ENCODE measurements at places on chromosomes 16 and 17.

- DNase-seq = no peak
Measured at GRCh38 chr17:31413874-31414549, 22.5 kb downstream of the RAB11FIP4 start.

DNA sequence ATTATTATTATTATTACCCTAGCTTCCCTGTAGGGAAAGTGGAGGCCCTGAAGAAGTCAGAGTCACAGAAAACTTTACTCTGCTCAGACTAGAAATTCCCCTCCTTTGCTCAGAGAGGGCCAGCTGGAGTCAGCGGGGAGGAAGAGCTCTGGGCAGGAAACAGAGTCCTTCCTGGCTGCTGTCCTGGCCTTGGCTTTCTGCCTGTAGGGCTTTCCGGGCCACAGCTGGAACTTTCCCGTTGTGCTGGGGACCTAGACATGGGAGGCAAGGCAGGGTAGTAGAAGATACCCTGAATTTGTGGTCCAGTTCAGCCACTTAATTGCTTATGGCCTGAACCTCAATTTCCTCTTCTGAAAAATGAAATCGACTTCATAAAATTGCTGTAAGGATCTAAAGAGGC, 14.0 kb upstream of the CCL2 start:
- DNase-seq = no peak

- DNase-seq = peak; percentile 64
Measured at GRCh38 chr17:61635913-61636432, 45.0 kb upstream of the NACA2 start.

- no peak for DNase-seq
Measured at GRCh38 chr17:46989637-46990431, 10.8 kb upstream of the RPRML start.

GRCh38 chr16:4319454-4320421, 3.9 kb downstream of the GLIS2 start:
- peak; percentile 54 for DNase-seq

DNA sequence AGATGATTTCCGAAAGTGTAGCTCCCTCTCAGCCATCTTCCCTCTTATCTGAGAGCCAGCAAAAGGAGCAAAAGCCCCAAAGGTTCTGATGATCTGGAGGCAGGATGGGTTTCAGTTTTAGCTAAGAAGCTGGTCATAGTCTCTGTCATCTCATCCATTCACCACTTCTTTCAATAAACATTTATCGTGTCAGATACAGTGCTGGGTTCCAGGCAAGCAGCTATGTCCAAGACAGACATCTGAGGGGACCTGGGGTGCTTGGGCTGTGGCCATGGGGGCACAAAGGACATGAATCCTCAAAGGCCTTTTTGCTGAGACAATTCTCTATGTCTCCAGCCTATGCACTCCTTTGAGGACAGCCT, 1.0 kb upstream of the ETV4 start:
- DNase-seq = no peak

DNA sequence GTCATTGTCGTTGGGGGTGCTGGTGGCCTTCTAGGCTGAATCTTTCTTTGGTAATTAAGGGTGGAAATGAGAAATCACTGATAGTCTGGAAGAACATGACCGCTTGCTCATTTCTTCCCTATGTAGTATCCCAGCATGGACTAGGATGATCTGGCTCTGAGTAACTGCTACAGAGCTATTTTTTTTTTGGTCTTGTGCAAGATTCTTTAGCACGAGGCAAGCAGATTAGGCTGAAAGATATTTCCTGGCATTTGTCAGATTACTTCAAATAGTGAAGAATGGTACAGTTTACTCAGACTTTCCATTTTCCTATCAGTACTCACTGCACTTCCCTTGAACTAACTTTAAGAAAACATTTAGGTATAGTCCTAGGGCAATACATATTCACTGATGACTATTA, 89.0 kb downstream of the SYCE1L start:
- DNase-seq = no peak

DNA sequence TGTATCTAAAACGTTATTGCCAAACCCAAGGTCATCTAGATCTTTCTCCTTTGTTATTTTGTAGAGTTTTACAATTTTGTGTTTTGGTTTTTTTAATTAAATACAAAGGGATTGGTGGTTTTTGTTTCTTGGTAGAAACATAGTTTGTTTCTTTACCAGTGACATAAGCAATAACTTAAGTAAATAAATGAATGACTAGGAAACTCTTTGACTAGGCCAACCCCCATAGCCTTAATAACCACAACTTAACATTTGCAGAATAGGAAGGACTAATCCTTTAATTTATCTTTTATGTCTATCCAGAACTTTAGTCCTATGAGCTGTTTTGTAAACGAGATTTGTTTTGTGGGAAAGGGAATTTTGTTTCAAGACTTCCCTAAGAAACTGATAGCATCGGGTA, 162.5 kb downstream of the PRKCA start:
- no peak for DNase-seq

GRCh38 chr16:21650521-21650920, 1.9 kb downstream of the IGSF6 start:
- DNase-seq = no peak

- DNase-seq = no peak
Measured at GRCh38 chr16:63980763-63981162, 1141.1 kb downstream of the CDH11 start.

GRCh38 chr17:5272322-5272721, 9.8 kb upstream of the RABEP1 start:
- no peak for DNase-seq

GRCh38 chr16:86387468-86388440, 122.6 kb upstream of the FOXF1 start:
- DNase-seq = no peak

DNA sequence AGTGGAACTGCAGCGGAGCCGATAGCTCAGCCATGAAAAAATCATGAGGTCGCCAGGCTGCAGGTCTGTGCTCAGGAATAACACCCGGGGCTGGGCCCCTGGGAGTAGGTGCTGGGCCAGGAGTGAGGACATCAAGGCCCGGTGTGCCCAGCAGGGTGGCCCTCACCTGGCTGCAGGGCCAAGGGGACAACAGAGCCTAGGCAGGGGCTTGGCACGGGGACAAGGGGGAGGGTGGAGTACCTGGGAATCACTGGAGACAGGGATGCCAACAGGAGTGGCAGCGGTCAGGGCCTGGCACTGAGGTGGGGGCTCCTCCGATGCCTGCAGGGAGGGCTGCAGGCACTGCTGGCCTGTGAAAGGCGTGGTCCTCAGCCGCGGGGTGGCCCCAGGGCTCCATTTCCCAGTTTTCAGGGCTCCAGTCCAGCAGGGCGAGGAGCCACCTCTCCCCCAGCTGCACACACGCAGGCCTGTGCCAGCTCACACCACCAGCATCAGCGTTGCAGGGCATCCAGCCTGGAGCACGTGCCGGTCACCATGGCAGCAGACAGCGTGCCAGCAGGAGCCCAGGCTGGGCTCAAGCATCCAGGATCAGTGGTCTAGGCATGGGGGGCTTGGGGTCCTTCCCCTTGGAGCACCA, 4.7 kb upstream of the FSCN2 start:
- DNase-seq = no peak

GRCh38 chr16:87345726-87346424, 28.7 kb upstream of the C16orf95 start:
- no peak for DNase-seq

GRCh38 chr16:6527646-6528045, 805.0 kb upstream of the RBFOX1 start:
- DNase-seq = no peak

GRCh38 chr17:81040791-81041337, 5.9 kb downstream of the BAIAP2 start:
- no peak for DNase-seq

- no peak for DNase-seq
Measured at GRCh38 chr17:43384476-43384862, 14.3 kb upstream of the ARL4D start.

DNA sequence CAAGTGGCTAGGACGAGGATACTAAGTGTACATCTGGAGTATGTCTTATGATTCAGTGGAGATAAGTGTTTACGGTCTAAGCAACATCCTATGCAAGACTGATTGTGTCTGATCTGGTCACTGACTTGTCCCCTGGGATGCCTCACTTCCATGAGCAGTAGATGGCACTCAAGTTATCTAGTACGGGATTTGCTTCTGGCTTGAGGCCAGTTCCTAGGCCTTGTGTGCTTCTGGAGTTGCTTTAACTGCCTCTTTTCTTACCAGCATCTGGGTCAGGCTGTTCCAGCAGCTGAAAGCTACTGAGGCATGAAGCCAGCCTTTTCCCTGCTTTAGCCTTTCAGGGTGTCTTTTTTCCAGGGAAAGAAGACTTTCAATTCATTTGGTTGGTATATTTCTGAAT, 23.0 kb downstream of the SUPT6H start:
- no peak for DNase-seq

DNA sequence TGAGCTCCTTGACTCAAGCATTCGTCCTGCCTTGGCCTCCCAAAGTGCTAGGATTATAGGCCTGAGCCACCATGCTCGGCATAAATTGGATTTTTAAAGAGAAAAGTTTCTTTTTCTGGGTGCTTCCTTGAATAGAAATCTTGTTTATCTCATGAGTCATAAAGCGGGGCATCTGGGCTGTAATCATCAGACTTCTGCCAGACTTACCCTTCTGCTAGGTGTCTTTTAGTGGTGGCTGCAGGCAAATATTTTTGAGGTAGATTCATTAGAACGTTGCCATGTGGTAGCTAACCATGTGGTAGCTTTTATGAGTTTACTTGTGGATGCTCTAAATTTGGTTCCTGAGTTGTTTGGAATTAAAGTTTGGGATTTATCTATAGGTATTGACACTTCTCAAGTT, 13.4 kb downstream of the PGS1 start:
- DNase-seq = no peak

DNA sequence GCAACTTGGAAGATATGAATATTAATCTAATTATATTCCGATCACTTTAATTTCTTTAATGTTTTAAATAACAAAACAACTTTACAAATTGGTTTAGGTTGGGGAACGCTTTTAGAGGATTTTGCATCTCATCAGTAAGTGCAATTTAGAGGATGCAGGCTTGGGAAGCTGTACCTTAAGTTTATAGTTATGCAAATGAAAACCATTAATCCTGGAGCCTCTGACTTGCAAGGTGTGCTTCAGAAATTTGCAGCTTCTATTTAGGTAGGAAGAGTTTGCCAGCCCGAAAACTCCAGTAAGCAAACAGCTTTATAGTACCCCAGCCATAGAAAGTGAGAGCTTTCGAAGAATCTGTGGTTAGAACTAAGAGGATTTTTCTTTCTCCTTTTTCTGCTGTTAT, 547.0 kb downstream of the MAF start:
- DNase-seq = no peak

GRCh38 chr17:14904386-14904785, 360.7 kb downstream of the PMP22 start:
- DNase-seq = no peak

DNA sequence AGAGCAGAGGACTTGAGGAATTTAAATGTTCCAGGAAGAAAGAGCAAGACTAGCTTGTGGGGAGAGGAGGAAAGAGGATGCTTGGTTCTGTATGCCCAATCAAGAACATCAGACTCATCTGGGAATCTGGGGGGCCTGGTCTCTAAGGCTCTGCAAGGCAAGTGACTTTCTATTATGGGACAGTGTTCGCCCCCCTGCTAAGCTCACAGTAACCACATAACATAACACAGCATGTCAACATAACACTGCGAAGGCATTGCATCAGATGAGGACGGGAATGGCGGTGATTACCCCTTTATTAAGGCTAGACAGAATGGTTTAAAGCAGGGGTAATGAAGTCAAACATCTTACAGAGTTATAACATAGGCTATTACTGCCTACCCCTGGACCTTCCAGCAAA, 176.6 kb upstream of the IRX6 start:
- no peak for DNase-seq

DNA sequence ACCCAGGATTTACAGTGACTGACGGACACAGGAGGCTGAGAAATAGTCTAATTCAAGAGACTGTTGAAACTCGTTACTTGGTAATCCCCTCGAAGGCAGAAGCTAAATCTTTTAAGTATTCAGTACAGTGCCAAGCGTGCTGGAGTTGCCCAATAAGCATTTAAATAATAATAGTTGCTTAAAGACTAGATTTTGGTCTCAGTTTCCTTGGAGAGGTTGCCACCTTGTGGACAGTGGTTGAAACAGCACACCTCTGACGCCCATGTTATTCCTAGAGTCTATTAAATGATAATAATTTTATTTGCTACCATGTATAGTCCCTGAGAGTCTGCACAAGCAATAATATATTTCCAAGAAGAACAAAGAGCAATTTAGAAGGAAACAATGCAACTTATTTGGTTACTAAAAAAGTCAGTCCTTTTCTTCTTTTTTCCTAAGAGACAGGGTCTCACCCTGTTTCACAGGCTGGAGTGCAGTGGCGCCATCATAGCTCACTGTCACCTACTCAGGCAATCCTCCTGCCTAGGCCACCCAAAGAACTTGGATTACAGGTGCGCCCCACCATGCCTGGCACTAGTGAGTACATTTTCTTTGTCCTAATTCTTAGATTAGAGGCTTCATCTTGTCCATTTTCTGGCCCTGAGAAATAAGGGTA, 138.0 kb upstream of the NUDT7 start:
- peak; percentile 33 for DNase-seq

DNA sequence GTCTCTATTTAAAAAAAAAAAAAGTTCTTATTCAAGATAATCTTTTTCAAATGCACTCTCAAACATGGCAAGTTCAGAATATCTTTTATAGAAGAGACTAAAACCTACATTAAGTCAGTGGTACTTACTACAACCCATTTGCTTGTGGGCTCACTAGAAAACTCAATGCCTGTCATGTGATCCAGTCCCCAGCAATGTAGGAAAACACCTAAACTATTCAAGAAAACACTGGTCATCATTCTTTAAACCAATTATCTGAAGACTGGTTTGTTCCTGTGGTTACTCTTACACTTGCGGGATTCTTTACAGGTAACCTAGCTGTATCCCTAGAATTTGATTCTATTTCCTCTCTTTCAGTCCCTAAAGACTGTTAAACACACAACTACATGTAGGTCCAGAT, 19.6 kb downstream of the MED13 start:
- DNase-seq = no peak

DNA sequence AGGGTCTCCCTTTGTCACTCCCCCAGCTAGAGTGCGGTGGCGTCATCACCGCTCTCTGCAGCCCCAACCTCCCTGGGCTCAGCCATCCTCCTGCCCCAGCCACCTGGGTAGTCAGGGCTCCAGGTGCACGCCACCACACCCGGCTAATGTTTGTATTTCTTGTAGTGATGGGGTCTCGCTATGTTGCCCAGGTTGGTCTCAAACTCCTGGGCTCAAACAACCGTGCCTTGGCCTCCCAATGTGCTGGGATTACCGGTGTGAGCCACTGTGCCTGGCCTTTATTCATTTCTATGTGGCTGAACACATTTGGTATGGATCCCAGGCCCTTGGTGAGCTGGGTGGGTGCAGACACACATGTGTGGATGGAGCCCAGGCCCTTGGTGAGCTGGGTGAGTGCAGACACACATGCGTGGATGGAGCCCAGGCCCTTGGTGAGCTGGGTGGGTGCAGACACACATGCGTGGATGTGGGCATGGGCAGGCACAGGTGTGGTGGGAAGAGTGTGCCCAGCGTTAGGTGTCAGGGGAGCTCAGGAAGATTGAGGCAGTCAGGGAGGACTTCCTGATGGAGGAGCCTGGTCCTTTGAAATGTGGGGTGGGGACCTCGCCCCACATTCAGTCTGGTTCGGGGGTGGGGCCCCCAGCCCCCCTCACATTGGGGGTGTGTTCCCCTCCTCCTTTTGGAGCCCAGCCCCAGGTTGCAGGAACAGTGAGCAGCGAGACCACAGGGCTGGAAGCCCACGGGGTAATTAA, 37.1 kb downstream of the SOX8 start:
- no peak for DNase-seq
